ENCODE measurements at places on chromosomes 6 and 20.

DNA sequence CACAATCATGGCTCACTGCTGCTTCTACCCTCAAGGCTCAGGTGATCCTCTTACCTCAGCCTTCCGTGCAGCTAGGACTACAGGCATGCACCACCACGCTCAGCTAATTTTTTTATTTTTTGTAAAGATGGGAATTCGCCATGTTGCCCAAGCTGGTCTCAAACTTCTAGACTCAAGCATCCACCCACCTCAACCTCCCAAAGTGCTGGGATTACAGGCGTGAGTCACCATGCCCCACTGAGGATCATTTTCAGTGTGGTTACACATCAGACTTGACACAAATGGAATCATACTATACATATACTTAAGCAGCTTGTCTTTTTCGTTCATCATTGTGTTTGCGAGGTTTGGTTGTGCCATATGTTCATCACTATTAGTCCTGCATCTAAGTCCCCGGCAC lies 26.6 kb downstream of the ZC3H12D start:
- DNase-seq, result no peak

DNA sequence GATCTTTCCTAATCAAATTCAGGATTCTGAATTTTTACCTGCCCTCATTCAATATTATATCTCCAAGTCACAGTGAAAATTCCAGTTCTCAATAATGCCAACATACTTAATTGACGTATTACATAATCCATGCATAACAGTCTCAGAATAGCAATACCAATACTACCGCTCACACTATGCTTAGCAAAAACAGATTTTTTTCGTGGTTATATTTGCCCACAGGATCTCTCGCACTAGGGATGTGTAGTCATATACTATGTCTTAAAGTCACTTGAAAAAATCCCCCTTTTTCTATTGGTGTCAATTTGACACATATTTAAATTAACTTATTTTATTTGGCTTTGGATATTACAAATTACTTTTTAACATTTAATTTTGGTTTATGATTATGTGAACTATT lies 323.1 kb upstream of the SLC35B3 start:
- DNase-seq, result no peak

- no peak for DNase-seq
These were observed 6.8 kb downstream of the CNKSR3 start for GRCh38 chr6:154503658-154504057.

DNA sequence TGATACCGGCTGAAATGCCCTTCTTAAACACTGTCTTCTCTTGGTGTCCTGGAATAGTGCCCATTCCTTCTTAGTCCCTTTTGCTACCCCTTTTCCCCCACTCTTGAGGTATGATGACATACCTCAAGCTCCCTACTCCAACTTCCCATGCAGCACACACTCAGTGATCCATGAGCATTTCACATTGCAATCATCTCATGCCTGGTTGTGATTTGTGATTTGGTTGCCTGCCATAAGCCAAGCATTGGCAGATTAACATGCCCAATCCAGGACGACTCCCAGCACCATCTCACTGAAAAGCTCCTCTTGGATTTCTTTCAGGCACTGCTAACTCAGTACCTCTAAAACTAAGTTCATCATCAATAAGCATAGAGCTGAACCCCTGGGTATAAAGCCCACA lies 14.7 kb upstream of the PTPRA start:
- no peak for DNase-seq

DNA sequence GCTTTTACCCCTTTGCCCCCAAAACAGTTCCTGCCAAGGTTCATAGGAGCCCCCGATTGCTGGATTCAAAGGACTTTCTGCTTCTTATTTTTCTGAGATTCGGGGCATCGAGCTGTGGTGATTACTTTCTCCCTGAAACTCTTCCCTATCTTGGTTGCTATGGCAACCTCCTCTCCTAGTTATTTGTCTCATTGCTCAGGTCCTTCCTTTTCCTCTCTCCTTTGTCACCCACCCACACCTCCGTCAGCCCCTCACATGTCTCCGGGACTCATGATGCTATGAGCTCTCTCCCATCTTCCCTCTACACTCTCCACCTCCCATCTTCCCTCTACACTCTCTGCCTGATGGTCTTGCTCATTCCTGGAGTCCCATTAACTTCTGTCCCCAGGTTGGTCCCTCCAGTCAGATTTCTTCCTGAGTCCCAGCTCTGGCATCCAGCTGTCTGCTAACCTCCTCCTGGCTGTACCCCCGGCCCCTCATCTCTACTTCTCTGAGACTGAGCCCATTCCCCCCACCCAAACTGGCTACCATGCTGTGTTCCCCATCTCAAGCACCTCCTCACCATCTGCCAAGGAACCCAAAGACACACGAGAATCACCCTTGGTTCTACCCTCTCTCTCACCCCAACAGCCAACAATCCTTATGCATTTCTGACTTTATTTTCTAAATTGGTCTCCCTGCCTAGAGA lies 30.2 kb upstream of the NNAT start:
- no peak for DNase-seq

DNA sequence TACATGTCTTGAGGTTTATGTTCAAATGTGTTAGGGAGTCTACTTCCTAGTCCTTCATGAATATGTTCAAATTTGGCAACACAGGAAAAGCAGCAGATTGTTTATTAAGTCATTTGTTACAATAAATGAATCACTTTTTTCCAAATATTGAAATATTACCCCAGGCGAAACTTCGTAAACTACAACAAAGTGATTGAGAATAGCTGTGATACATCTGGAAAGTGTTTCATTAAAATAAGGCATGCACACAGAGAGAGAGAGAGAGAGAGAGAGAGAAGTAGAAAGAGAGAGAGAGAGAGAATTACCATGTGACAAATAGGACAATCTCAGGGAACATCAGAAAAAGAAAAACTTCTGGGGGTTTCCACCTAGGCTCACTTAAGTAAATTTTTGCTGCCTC lies 363.1 kb upstream of the PTCHD4 start:
- no peak for DNase-seq

GRCh38 chr20:40540166-40540565 lies 148.9 kb downstream of the MAFB start:
- no peak for DNase-seq

DNA sequence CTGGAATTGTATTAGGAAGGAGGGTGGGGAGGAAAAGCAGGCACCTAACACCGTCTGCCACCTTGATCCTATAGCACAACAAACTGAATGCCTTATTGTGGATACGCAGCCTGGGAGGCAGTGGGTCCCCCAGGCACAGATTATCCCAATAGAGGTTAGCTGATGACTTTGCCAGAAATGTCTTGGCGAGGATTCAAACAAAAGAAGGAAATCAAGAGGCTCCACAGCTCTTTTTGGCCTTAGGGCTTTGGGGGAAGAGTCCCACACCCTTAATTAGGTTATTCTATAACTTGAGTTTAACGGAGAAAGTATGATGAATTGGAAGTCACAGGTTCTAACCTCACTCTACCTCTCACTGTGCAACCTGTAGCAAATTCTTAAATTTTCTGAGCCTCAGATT lies 102.0 kb downstream of the MRPL14 start:
- DNase-seq, result no peak

Data from inflammatory macrophage treated with lipopolysaccharide for 4 hours (primary cell).